ENCODE measurements at places on chromosomes 2 and 18.

DNA sequence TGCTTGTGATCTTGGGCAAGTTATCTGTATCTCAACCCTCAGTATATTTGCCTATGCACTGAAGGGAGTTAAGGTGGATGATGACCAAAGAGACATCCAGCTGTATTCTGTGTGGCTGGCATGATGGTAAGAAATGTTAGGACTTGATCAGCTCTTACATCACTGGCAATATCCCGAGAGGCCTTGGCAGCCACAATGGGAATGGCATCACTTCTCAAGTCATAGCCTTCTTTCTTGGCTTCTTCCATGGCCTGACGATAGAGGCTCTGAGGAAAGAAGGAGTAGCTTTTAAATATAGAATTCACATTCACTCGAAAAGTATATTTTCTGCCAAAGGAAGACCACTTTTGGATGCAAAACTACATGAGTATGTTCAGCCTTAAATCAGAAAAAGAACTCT is 113.5 kb downstream of the NEB start:
- DNase-seq = no peak

GRCh38 chr18:6431659-6432318 is 17.1 kb upstream of the L3MBTL4 start:
- no peak for DNase-seq

DNA sequence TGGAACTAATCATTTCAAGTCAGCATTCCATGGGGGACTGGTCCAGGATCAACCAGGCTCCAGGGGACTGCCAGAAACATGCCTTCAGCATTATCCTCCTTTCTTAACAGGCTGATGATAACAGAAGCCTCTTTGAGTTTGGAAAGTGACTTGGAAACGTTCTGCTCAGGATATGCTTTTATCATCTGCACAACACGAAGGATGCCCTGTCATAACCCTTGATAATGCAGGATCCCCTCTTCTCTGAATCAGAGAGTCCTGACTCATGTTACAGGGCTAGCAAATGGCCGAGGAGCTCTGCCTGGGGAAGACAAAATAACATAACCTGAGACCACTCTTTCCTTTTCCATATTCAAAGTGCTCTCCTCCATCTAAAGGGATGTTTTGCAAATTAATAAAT is 6.7 kb downstream of the SCYGR3 start:
- DNase-seq = no peak

DNA sequence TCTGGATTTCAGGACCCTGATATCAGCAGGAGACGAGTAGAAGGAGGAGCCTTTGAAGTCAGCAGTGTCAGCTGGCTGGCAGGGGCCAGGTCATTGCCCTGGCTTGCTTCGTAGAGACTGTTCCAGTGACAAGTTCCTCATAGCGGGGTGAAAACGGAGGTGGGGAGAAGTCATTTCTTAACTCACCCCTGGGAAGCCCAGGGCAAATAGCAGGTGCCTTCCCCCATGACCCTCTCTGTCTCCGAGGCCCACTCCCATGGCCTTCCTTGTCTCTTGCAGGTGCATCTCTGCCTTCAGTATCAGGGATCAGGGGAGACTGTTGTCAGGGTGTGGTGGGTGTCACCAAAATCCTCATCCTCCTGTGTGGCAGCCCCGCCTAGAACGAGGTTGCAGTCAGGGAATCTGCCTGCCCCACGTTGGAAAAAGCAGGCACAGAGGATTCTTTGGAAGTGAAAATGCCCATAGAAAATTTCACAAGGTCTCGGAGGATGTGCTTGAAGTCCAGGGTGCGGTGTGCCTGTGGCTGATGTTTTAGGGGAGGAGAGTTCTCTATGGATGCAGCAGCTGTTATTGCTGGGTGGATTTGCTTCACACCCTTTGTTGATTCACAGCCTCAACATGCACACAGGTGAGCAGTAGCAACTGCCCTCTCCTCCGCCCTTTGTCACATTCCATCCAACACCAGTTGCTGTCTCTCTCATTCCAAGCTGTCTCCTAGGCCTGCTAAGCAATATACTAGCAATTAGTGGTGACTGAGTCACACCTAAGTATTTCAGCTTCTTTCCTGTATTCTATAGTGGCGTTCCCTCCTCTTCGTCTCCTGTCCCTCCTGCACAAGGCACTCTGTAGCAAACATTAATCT is 142.6 kb upstream of the FHL2 start:
- no peak for DNase-seq

DNA sequence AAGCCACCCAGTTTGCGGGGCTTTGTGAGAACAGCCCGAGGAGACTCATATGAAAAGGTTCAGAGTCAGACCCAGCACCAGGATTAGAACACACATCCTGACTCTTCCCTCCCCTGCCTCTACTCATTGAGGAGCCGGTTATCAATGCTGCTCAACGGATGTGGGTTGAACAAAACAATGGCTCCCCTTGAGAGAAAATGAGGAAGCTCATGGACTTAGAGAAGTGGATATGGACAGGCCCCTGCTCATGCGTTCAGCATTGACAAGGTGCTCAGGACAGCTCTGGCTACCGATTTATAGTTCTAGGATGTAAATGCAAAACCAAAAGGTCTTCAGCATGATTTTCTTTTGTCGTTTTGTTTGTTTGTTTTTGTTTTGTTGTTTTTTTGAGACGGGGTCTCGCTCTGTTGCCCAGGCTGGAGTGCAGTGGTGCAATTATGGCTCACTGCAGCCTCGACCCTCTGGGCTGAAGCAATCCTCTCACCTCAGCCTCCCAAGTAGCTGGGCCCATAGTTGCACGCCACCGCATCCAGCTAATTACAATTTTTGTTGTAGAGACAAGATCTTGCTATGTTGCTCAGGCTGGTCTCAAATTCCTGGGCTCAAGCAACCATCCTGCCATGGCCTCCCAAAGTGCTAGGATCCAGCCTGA is 32.0 kb upstream of the AGAP1 start:
- no peak for DNase-seq
